ENCODE measurements at places on chromosomes 6 and 20.
A peak's percentile ranks its signal among the peaks of the same experiment; 100 is the strongest.

DNA sequence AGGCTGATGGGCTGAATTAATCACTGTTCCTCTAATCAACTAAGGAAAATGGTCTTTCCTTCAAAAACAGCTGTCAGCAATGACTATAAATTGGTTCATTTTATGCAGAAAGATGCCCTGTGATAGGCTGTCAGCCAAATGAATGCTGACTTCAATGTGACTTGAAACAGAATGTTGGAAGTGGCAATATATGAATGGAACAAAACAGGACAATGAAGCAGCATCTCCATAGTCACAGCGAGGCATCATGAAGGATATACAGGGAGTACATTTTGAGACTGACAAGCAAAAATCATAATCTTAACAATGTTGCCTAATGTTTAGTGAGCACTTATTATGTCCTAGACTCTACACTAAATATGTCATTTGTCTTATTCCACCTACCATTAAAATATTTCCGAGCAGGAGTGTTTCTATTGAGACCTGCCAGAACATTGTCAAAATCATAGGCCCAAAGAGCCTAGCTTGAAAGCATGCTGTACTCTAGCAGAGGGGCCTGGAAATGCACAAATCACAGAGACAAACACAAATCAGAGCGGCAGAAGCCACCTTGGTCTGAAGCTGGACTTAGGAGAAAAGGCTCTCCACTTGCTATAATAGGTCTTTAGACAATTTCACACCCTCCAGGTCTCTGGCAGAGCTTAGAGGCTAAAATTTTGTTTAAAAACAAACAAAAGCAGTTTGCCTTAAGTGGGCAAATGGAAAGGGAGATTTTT lies 63.3 kb downstream of the FAM50B start:
- no peak for DNase-seq

DNA sequence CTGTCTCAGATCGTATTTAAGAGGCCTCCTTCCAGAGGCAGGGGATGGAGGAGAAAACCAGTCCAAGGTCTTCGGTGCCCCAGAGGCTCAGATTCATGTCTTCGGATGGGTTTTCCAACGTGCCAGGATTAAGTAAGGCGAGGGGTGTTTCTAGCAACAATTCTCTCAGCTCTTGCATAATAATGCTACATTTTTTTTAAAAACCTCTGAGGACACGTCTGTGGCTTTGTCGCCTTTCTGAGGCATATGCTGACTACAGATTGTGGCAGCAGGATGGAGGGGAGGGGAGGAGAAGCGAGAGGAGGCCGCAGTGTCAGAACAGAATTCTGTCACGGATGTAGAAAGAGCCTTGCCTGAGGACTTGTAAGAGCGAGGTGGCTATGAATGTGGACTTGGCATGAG lies 17.7 kb upstream of the CCDC167 start:
- peak; percentile 94 for DNase-seq

DNA sequence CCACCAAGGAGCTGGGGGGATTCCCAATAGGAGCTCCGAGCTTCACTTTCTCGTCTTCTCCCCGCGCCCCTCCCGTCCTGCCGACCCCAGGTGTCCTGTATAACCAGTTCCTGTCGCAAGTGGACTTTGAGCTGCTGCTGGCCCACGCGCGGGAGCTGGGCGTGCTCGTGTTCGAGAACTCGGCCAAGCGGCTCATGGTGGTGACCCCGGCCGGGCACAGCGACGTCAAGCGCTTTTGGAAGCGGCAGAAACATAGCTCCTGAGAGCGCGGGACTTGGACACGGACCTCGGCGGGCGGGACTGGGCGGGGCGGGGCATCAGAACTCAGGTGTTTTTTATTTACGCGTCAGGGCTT lies 340 bp upstream of the VARS2 start:
- DNase-seq: no peak

GRCh38 chr20:2005831-2006426 lies 12.1 kb upstream of the PDYN start:
- peak; percentile 50 for DNase-seq

DNA sequence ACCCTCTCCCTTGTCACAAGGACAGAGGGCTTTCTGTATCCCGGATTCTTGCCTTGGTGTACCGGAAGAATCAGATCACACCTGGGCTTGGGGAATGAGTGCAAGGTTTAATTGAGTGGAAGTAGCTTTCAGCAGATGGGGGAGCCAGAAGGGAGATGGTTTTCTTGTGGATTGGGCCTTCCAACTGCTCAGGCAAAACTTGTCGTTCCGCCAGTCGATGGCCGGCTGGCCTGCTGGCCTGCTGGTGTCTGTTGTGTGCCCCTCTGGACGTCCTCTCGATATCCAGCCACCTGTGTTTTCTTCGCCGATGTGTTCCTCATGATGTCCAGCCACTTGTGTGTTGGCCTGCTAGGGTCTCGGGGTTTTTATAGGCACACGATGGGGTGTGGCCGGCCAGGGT lies 168.1 kb downstream of the CDKAL1 start:
- DNase-seq: no peak

- no peak for DNase-seq
Measured at GRCh38 chr6:135088818-135089809, 34.5 kb upstream of the HBS1L start.

- no peak for DNase-seq
Measured at GRCh38 chr20:15317546-15318232, 980.3 kb upstream of the FLRT3 start.

DNA sequence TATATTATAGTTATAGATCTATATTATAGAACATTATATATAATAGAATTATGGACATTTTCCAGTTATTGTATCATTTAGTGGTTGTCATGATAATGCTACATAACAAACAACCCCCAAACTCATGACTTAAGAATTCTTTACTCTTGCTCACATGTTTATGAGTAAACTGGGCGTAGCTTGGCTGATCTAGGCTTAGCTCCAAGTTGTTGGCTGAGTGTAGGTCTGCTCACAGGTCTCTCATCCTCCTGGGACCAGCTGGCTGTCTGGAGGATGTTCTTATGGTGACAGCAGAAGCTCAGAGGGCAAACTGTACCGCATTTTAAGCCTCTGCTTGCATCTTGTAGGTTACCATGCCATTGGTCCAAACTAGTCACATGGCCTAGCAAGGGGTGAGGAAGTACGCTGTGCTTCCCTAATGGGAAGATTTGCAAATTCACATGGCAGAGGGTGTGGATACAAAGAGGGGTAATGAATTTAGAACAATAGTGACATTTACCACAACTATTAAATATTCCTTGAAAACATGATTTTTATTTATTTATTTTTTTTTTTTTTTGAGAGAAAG lies 34.2 kb downstream of the ARHGAP40 start:
- DNase-seq: no peak

- no peak for DNase-seq
Measured at GRCh38 chr20:63404129-63405085, 43.3 kb upstream of the CHRNA4 start.

DNA sequence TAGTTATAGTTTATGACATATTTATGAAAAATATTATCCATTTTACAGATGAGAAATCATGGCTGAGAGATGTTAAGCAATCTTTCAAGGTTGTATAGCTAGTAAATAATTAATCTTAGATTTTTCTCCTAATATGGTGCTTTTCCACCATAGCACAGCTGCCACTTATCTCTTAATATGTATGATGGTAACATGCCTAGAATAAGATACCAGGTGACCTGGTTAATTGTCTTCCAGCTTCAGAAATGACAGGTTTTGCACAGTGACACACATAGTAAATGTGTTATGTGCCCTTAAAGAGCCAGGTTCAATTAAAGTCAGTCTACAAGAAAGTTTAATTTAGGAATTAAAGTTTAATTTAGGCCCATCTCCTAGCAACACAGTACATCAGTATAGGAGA lies 14.8 kb downstream of the TUBB2A start:
- DNase-seq: no peak

GRCh38 chr6:156617376-156617775 lies 159.8 kb upstream of the ARID1B start:
- no peak for DNase-seq

DNA sequence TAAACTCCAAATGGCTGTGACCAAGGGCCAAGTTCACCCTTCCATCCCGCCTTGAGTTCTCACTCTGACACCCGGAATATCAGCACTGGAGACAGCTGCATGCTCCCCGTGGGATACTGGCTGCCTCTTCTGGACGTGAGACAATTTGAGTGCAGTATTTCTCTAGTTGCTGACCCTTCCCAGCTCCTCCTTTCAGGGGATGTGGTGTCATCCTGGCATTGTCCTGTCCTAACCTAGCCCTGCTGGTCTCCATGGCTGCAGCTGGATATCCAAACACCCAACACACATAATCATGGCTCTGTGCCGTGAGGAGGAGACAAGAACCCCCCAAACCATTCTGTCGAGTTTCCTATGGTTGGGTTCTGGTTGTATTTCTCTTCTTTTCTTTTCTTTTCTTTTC lies 82.6 kb downstream of the PAX1 start:
- no peak for DNase-seq

- DNase-seq: peak; percentile 66
Measured at GRCh38 chr6:41682056-41682477, 43.8 kb downstream of the MDFI start.

DNA sequence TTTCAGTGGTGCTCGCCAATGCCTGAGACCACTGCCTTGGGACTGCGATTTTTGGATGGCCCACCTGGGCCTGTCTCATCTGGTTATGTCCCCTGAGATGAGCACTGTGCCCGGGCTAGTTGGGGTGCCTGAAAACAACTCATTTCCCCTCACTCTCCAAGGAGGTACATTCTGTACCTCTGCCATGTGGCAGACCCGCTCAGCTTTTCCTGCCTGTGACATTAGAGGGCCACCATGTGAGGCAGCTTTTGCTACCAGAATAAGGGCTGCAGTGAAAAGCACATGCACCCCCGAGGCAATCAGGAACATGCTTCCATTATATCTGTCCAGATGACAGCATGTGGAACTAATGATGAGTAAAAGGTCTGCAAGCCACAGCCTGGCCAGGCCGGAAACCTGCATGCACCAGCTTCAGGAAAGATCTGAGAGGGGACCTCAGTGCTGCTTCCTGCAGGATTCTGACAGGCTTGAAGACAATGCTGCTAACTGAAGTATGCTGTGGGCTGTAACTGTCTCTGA lies 11.3 kb upstream of the SRSF6 start:
- no peak for DNase-seq

DNA sequence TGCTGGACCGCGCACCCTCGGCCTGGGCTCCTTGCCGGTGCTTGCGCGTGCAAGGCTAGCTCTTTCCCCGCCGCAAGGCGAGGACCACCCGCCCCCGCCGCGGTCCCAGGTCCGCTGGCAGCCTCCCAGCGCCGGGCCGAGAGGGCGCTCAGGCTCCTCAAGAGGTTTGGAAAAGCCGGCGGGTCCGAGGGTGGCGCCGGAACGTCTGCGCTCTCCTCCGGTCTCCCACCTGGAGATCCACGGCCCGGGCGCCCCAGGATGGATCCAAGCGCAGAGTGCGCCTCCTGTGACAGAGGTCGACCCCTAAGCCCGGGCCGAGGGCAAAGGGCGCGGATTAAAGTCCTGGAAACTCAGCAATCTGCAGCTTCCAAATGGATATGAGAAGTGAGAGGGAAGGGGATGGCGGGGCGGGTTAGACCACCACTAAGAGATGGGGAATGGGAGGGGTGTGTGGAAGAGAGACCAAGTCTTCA lies 575 bp upstream of the MICAL1 start:
- DNase-seq: no peak

- no peak for DNase-seq
Measured at GRCh38 chr20:1287306-1287705, 21.2 kb downstream of the SNPH start.

DNA sequence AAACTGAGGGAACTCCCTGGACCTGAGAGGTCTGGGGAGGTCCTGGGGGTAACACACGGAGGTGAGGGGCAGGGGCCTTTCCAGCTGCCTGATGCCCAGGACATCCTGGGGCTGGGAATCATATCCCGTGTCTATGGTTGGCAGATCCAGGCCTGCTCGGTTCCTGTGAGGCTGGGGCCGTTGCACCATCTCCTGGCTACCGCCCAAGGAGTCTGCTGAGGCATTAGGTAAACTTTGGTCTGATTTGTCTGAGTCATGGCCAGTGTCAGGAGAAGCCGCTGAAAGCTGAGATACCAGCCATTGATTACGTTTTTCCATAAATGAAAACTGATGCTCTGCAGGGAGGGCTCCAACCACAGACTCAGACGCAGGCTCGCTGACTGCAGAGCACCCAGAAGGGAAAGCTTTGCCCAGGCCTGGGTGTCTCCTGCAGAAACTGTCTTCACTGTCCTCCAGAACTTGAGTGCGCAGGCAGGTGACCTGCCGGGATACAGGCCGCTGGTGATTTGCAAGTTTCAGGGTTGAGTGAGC lies 14.2 kb downstream of the TRAF3IP2 start:
- peak; percentile 30 for DNase-seq

- DNase-seq: no peak
Measured at GRCh38 chr6:128188678-128189077, 287.8 kb upstream of the THEMIS start.

DNA sequence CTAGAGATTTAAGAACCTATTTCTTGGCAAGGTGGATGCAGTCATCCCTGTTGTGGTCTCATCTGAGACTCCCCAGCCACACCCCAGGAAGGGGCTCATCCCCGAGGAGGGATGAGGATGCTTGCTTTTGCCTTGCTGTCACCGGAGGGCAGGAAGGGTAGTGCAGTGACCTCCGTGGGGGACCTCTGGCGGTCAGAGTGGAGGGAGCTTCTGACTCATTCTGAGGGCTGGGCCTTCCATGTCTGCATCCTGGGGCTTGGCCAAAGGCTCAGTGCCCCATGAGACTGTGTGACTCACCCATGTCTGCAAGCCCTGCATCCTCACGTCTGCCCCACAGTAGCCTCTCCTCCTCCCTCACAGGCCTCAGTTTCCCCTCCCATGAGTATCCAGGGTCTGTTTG lies 38.7 kb downstream of the UQCC2 start:
- no peak for DNase-seq

DNA sequence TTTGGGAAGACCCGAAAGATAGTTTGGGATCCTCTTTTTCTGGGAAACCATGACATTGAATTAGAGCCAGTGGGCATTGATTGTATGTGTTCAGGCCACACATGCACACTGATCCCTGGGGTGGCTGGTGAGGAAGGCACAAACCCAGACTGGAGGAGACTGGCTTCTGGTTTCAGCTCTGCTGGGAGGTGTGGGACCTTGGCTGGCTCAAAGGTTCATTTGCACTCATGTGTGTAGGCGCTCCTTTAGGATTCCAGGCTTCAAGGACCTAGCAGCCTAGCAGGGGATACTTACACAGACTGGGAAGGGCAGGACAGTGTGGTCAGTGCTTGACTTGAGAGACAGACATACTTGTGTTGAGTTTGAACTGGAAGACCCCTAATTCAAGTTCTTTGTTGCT lies 7.2 kb downstream of the RIN2 start:
- no peak for DNase-seq

DNA sequence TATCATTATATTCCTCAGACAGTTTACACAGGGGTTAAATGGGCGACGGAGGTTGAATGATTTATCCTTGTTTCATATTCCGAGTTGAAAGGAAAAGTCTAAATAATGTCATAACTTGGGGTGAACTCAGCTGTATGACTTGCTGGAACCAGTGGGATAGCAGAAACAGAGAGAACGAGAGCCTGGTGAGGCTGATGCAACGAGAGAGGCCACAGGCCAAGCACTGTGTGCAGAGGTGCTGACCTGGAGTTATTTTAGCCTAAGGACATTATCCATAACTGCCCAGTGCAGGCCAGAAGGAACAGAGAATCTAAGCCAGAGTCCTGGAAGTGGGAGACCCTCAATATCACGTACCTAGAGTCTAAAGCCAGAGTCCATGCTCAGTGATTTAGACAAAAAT lies 394.9 kb downstream of the MAFB start:
- DNase-seq: no peak
